ENCODE measurements at places on chromosomes 16 and 17.

- DNase-seq: no peak
Observed at GRCh38 chr17:36989173-36989572, 40.4 kb downstream of the AATF start.

- DNase-seq: no peak
Observed at GRCh38 chr16:4263504-4264436, 9.1 kb downstream of the TFAP4 start.

DNA sequence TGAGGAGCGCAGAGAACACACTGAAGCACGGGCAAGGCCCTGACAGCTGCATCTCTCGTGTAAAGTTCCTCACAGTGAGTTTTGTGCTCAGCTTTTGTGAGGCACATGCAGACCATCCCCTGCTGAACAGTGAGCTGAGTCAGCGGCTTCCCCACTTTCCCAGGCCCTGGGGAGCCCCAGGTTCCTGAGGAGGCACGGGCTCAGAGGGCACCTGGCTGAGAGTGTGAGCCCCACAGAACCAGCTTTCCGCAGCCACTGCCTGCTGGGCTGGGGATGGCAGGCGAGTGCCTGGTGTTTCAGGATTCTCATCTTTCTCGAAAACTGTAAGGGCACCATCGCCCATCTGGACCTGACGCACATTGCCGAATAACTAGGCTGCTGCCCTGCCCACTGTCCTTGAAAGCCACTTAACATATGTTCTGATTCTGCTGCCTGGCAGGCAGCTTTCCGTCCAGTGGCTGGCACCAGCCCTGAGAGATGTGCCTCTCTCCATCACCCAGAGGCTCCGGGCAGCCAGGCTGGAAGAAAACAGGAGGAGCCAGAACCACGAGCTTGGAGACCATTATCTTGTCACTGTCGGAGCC lies 266.7 kb upstream of the FOXF1 start:
- no peak for DNase-seq

- DNase-seq: no peak
Observed at GRCh38 chr16:79287424-79287917, 313.1 kb downstream of the MAF start.

- DNase-seq: no peak
Observed at GRCh38 chr17:19249681-19250080, 12.5 kb downstream of the EPN2 start.

DNA sequence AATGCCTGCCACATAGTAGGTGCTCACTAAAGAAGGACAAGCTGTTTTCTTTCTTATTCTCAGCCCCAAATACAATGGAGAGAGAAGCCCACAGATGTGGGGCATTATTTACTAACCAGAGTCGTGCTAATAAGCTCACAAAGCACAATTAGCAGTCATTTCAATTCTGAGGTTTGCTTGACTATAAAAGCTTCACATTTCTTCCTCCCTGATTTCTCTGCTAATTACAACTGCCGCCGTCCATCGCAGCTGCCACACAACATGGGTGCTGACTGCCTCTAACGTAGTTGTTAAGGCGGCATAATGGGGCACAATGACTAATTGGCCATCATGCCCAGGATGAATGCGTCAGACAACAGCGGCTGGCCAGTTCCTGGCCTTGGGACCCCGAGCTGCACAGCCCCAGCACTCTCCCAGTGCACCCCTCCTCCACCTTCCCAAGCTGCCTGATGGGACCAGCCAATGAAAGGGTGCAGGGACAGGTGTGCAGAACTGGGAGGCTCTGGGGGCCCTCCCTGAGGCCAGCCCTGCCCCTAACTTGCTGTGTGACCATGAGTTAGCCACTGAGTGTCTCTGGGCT lies 109.2 kb downstream of the CCT6B start:
- no peak for DNase-seq

- DNase-seq: no peak
Observed at GRCh38 chr16:28503470-28504259, 3.0 kb downstream of the IL27 start.

DNA sequence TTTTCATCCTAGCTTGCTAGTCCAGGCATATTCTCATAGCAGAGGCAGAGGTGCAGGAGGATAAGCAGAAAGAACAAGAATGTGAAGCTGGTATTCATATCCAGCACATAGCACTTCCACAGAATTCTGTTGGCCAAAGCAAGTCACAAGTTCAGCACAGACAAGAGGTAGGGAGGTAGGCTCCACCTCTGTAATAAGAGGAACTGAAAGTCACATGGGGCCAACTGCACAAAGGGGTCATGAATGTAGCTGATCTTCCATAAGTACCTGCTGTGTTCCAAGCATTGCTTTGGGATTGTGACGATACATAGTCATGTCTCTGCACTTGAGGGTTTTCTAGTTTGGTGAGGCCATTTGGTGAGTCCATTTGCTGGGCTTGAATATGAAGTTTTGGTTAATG lies 110.8 kb upstream of the MPHOSPH6 start:
- DNase-seq: no peak

GRCh38 chr17:53032861-53033271 lies 789.9 kb upstream of the KIF2B start:
- no peak for DNase-seq

DNA sequence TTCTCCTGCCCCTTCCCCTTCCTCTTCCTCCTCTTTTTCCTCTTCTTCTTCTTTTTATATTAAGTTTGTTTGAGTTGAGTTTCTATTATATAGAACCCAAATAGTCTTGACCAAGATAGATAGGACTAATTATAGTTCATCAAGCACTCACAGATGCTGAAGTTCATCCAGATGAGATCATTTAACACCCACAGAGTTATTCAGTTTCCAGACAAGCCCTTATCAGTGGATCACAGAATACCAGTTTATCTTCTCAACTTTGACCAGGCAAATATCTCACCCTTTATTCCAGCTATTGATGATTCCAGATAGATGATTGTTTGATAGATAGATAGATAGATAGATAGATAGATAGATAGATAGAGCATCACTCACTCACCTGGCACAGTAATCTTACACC lies 87.5 kb downstream of the AXIN2 start:
- DNase-seq: no peak

DNA sequence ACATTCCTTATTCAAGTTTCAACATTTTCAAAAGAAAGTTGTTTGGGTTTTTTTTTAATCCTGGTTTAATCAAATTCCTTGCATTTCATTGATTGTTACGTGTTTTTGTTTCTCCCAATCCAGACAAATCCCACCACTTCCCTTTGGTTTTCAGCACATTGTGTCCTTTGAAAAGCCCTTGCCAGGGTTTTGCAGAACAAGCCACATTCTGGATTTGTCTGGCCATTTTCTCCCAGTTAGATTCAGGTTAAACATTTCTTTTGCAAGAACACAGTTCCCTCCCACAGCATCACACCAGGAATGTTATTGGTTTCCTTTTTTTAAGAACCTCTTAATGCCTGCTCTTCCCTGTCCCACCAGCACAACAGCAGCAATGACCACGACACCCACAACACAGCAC lies 278.0 kb upstream of the SALL1 start:
- no peak for DNase-seq

- DNase-seq: peak; percentile 44
Observed at GRCh38 chr17:75827308-75828075, 16.7 kb downstream of the UNC13D start.

DNA sequence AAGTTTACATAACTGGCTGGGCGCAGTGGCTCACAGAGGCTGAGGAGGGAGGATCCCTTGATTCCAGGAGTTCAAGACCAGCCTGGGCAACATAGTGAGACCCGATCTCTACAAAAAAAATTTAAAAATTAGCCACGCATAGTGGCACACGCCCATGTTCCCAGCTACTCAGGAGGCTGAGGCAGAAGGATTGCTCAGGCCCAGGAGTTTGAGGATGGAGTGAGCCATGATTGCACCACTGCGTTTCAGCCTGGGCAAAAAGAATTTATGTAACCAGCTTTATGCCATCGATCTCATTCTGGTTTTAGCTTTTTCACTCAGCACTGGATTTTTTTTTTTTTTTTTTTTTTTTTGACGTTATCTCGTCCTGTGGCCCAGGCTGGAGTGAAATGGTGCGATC lies 9.1 kb upstream of the CD300E start:
- DNase-seq: no peak

- DNase-seq: no peak
Observed at GRCh38 chr17:42065201-42065600, 14.8 kb upstream of the C17orf113 start.

DNA sequence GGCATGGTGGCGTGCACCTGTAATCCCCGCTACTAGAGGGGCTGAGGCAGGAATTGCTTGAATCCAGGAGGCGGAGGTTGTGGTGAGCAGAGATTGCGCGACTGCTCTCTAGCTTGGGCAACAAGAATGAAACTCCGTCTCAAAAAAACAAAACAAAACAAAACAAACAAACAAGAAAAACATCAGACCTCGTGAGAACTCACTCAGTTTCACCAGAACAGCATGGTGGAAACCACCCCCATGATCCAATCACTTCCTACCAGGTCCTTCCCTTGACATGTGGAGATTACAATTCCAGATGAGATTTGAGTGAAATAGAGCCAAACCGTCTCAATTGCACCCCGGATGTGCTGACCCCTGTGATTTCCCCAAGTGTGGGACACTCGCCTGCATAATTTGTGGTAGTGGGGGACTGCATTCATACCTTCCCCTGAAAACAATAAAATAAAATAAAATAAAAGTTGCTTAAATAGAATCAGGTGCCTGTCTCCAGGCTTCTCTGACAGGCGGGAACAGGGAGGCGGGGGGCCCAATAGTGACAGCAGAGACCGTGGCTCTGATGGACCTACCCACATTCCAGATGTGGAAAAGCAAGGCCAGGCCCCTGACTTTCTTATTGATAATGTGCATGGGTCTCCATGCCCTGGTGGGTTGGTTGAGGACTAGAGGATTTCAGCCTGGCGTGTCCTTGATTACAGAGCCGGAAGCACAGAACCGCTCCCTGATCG lies 13.1 kb downstream of the ZSCAN10 start:
- no peak for DNase-seq

GRCh38 chr17:67544364-67544955 lies 167.4 kb downstream of the PITPNC1 start:
- no peak for DNase-seq

DNA sequence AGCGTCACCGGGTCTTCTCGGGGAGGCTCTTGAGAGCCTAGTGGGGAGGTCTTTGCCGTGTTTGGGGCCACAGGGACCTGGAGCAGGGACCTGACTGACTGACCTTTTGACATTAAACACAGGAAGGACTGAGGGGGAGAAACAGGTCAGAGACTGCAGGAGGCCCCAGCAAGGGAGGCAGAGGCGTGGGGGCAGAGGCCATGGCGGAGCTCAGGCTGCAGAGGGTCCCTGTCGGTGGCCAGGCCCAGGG lies 41.6 kb upstream of the GSE1 start:
- no peak for DNase-seq

DNA sequence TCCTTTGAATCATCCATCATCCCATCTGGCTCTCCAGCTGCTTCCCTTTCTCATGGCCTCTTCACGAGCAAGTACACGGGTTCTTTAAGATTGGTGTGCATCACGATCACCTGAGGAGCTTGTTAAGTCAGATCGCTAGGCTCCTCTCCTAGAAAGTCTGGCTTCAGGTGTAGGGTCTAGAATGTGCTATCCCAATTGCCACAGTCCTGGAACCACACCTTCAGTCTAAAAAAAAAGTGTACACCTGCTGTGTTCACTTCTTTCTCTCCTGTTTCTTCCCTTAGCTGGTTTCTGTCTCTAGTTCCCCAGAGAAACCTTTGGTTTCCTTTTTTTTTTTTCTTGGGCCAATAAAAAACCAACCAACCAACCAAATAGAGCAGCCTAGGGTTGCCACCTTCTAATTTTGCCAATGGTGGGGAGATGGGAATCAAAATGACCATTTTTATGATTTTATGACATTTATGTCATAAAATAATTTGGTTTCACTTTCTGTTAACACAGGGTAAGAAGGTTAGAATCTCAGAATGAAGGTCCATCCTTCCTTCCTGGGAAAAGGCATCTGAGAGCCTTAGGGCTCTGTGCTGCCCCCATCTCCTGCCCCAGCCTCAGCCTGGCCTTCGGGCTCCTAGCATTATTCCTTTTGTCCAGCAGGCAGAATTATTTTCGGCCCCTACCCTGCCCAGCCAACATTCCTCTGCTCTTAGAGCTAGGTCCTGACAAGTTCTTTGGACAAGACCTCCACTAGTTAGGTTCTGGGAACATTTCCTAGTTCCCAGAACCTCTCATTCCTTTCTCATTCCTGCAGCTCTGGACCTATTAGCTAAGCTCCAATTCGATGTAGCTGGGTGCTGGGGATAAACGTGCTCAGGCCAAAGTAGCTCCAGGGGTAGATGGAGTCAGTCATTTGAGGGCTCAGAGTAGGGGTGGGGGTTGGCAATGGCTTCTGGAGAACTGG lies 1.9 kb upstream of the GGT6 start:
- no peak for DNase-seq

- DNase-seq: no peak
Observed at GRCh38 chr17:1890758-1891450, 61.1 kb downstream of the RPA1 start.

DNA sequence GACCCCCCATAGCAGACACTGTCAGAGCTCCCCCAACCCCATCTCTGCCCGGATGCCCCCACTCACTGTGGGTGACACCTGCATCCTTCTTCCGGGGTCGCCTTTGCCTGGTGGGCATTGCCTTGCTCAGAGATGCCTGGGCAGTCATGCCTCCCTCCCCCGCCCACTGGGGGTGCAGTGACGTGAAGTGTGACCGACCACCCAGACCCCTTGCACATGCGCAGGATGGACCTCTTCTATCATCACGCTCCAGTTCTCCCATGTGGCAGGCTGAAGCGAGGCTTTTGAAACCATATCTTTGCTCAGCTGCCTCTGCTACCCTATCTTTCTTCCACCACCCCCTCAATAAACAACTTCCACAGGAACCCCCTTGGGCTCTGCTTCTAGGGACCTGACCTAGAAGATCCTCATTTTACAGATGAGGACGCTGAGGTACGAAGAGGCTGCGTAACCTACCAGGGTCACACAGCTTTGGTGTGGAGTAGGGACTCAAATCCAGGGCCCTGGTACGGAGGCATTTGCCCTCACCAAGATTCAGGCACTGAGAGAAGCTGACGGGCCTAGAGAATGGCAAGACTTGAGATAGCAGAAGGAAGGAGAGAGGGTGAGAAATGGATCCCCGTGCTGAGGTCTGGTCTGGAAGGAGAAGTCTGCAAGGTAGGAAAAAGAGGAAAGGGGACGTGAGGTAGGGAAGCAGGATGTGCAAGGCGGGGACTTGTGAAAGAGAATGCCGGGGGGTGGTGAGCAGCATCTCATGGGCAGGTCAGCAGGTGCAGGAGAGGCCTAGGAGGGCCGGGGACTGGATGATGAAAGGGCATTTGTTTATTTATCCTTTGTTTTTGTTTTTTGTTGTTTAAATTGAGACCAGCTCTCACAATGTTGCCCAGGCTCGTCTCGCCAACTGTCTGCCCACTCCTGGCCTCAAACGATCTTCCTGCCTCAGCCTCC lies 14.4 kb downstream of the NLRC5 start:
- no peak for DNase-seq
